WERI-Rb-1 (cell line): ENCODE measurements at places on chromosomes 11 and 22.

DNA sequence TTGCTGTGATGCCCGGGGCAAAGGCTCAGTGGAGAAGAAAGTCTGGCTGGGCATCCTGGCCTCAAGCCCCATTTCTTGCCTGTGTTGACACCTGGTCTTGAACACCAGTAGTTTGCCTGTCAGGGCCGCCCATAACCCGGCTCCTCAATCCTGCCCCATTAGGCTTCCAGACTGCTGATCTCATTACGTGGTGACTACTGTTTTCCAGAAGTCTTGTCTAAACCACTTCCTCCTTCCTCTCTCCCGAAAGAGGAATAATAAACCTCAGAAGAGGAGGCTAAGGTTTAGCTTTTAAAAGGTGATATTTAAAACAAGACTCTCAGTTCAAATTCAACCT is 97.7 kb downstream of the CD44 start:
- DNase-seq: no peak

DNA sequence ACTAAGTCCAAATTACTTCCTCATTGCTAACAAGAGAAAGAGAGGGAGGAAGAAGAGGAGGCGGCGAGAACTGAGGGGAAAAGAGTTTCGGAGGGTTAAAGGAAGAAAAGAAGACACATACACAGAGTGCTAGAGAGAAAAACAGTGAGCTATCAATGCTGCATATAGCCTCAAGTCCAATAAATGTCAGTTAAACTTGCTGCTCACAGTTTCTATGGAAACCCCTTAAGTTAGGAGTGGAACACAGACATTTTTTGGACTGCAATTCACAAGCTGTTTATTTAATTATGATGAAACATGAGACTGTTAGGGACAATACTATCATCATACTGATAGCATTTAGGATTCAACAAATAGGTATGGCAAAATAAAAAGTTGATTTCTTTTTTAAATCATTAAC is 1320.4 kb downstream of the LRRC4C start:
- DNase-seq: no peak

GRCh38 chr11:69567951-69568808 is 72.8 kb upstream of the CCND1 start:
- DNase-seq: no peak

DNA sequence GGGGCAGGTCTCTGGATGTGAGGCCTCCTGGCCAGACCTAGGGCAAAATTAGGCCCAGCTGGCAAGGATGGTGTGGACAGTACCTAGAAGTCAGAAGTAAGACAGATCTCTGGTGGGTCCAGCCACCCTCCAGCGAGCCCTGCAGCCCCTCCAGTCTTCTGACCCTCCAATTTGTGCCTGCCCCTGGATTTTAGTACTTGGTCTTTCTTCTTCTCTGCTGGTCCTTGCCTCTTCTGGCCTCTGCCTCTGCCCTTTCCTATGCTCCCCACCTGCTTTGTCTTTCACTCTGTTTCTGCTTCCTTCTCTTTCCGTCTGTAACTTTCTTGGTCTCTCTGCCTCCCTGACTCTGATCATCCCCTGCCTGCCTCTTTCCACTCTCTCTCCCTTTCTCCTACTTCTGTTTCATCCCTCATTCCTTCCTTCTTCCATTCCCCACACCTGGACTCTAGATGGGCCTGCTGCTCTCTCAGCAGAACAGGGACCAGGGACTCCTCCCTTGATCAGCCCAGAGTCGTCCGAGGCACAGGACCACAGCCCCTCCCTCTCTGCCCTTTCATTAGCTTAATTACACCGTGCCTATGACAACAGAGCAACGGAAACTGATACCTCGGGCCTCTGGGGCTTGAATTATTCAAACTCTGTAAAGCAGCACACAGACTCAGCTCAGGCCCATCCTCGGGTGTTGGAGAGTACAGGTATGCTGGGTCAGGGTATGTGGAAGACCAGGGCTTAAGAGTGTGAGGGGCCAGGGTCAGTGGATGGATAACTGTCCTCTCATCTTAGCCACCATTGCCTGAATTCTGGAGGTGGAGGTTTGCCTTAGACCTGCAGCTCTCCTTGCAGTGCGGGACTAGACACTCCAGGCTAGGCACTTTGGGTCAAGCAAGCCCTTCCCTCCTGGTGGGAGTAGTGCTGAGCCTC is at the start of gene CHRNA10:
Gene CHRNA10 (minus strand): TSS at position 51 of the 921 bp plus-strand sequence. CDS start 72 bp downstream, outside the sequence.
- no peak for DNase-seq

DNA sequence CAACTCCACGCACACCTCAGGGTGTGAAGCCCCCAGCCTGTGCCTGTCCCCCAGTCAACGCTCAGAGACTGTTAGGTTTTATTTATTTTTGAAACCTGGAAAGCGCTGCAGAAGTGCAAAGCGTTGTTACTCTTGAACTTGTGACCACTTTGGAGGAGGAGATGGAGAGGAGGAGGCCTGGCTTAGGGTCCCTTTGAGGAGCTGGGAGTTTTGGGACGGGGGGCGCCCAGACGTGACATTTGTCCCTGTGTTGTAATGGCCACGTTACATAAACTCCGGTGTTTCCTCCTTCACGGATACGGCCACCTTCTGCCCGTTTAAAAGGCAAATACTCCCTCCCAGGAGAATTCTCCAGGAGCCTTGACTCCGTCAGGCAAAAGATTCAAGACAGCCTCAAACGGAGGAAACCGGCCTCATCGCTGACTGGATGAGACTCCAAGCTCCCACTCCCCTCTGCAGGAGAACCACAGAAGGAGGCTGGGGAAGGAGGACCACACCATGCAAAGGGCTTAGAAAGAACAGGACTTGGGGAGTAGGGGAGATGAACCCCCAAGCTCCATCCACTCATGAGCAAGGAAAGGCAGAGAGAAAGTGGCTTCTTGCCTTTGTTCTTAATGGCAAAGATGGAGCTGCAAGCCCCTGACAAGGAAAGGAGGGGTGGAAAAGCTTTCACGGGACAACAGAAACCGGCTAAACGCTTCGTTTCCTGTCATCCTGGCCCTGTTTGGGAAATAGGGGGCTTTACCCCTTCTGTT is 630 bp downstream of the PIK3IP1 start:
- no peak for DNase-seq
